ENCODE measurements at places on chromosomes 2 and 18.

GRCh38 chr18:44700652-44701051 lies 20.0 kb downstream of the SETBP1 start:
- DNase-seq, result no peak

- DNase-seq, result no peak
Measured at GRCh38 chr2:157106950-157107349, 150.6 kb upstream of the GALNT5 start.

GRCh38 chr18:57051657-57052044 lies 95.2 kb upstream of the BOD1L2 start:
- no peak for DNase-seq

GRCh38 chr2:15863494-15864175 lies 76.7 kb upstream of the MYCN start:
- DNase-seq, result no peak

All from activated CD4-positive, alpha-beta T cell treated with anti-CD3 and anti-CD28 coated beads, Interleukin-2, amount 50 U/mL, for 1 hour (primary cell).